Chondrocyte (in vitro differentiated cells): ENCODE measurements at places on chromosomes 1 and 21. TPM values are rescaled to one million over a fixed set of nuclear protein-coding genes. Genes with fewer than 3 reads are reported as not detected.

SPRR3 gene
- not detected in 3 replicates for total RNA-seq

KRTAP24-1 gene
- not detected in 3 replicates for total RNA-seq

DNA sequence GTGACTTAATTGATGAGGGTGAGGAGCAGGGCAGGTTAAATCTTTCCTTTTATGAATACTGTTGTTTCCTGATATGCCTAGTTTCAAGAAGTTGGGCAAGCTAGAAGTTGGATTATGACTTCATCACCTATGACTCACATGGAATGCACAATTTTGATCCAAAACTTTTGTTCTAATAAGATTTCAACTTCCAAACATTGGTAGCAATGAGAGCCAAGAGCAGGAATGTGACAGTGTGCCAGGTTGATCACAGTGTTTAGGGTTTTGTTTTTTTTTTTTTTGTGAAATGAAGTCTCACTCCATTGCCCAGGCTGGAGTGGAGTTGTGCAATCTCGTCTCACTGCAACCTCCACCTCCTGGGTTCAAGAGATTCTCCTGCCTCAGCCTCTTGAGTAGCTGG lies 349.4 kb downstream of the DUSP10 start:
- H3K4me3 ChIP-seq: no peak overlapping the region
- H3K27me3 ChIP-seq: peaks cover 2% of the 10 kb centered on the region
- no peak for DNase-seq

SGIP1 gene
- total RNA-seq: 29.3 to 47.9 TPM (median 31.8 TPM) in 3 replicates

DNA sequence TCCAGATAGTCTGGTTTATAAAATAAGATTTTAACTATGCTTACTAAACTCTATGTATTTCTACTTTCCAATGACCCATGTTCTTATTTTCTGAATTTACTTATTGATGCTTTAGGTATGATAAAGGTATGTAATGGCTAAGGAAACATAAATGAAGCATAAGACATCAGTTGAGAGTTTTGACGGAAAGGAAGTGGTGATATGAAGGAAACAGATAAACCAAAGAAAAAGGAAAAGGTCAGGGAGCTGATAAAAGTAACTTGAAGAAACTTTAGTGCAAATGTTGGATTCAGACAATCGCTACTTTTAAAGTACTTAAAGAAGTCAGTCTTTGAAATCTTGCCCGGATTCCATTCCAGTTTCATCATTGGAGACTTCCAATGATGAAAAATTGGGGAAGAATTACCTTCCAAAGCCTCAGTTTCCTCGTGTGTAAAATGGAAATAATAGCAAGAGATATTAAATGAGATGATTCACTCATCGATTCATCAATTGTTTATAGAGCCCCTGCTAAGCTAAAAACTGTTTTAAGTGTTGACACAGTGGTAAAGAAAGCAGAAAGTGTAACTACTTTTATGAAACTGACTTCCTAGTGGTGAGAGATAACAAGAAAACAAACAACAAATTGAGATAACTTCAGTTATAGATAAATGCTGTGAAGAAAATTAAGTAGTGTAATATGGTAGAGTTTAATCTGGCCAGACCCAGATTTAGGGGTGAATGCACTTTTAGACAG lies 10.6 kb downstream of the PTPRC start:
- DNase-seq: no peak
- H3K4me3 ChIP-seq: no peak overlapping the region
- H3K4me1 ChIP-seq: no peaks in the 10 kb centered on the region
- H3K36me3 ChIP-seq: no peaks in the 10 kb centered on the region

GRCh38 chr1:29931477-29932175 lies 695.3 kb downstream of the PTPRU start:
- no peak overlapping the region for H3K4me3 ChIP-seq
- H3K27ac ChIP-seq: no peak overlapping the region
- H3K36me3 ChIP-seq: no peaks in the 10 kb centered on the region
- H3K4me1 ChIP-seq: no peaks in the 10 kb centered on the region
- no peak for DNase-seq

GRCh38 chr1:225915538-225915991 lies 8.5 kb downstream of the PYCR2 start:
- no peak overlapping the region for H3K27ac ChIP-seq
- H3K36me3 ChIP-seq: peaks cover 7% of the 10 kb centered on the region

TOMM40L gene
- total RNA-seq: 9.4 to 15.8 TPM (median 10.0 TPM) in 3 replicates

A3GALT2 gene
- 0.27 TPM in 1 of 3 replicates, not detected in the others for total RNA-seq

- peaks cover 9% of the 10 kb centered on the region for H3K4me1 ChIP-seq
- peaks cover 60% of the 10 kb centered on the region for H3K27me3 ChIP-seq
- H3K27ac ChIP-seq: no peak overlapping the region
- H3K36me3 ChIP-seq: peaks cover 3% of the 10 kb centered on the region
- no peak for DNase-seq
Observed at GRCh38 chr1:34928699-34929496, 552 bp downstream of the DLGAP3 start.
